ENCODE measurements at places on chromosomes 11 and 22. TPM values are rescaled to one million over a fixed set of nuclear protein-coding genes. Genes with fewer than 3 reads are reported as not detected.

Gene ZNF280B
- under 0.01 TPM for total RNA-seq

Gene SCGB1C1
- not detected for total RNA-seq

Gene MPPED1
- not detected for total RNA-seq

Gene NAV2
- 11.5 TPM for total RNA-seq

Gene GLYAT
- not detected for total RNA-seq

Gene C11orf97
- total RNA-seq, result not detected

Gene PTS
- 47.1 TPM for total RNA-seq

Gene EXPH5
- total RNA-seq, result 0.53 TPM

Gene ATP6V1E1
- 219 TPM for total RNA-seq

Gene C22orf42
- total RNA-seq, result not detected

Gene CCDC73
- total RNA-seq, result not detected

Gene LRRC32
- 126 TPM for total RNA-seq

Gene ZBTB16
- total RNA-seq, result 0.13 TPM

Gene IPO7
- total RNA-seq, result 111 TPM

Gene ACCSL
- not detected for total RNA-seq

Gene OR5B21
- not detected for total RNA-seq

Data from aortic smooth muscle cell (primary cell).